Stimulated activated CD4-positive, alpha-beta T cell treated with anti-CD3 and anti-CD28 coated beads, Interleukin-15, amount 100 ng/mL, for 48 hours (primary cell): ENCODE measurements at places on chromosomes 5 and 9.

GRCh38 chr5:73625944-73626811 is at the start of gene ARHGEF28:
Gene ARHGEF28, plus strand, starts transcription at chr5:73626196. Its CDS starts 58,656 bp downstream, at chr5:73684852.
- DNase-seq, result no peak

GRCh38 chr5:20694121-20694520 is 706.1 kb upstream of the CDH18 start:
- no peak for DNase-seq

GRCh38 chr5:77620405-77620804 is 18.1 kb downstream of the OTP start:
- no peak for DNase-seq

- no peak for DNase-seq
Measured at GRCh38 chr5:30736669-30737068, 456.8 kb upstream of the CDH6 start.

DNA sequence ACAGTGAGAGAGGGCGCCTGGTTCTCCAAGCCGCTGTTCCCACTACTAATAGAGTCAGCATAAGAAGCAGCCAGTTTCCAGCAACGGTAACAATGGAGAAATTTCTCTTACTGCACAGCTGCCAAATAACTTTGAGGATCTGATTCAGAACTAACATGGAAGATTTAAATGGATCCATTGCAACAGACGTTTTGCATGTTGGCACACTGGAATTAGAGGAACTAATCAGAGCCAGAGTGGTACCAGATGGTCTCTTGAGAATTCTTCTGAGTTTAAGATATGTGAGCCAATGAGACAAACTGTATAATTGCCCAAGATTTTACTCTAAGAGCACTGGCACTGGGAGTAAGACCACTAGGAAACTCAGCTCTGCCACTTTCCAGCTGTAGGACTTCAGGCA is 186.5 kb downstream of the EFNA5 start:
- no peak for DNase-seq
